ENCODE measurements at places on chromosomes 5 and 9.
A peak's percentile ranks its signal among the peaks of the same experiment; 100 is the strongest.

DNA sequence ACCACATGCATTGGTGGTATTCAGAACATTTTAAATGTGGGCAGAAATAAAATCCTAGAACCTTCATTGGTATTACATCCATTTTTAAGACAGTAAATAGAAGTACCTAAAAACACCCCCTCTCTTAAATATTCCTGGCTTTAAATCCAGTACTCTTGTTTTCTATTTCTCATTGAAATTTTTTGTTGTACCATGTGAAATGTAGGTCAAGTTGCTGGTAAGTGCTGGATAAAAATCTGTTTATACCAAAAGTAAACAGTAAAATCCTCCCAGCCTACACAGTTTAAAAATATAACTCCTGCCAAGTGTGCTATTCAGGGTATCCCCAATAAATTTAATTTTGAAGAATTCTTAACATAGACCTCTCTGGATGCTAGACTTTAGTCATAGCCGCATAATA is 75.0 kb upstream of the FST start:
- DNase-seq: no peak

- DNase-seq: no peak
Measured at GRCh38 chr5:109911731-109912130, 222.0 kb downstream of the MAN2A1 start.

GRCh38 chr9:126919193-126919592 is 4.6 kb downstream of the RALGPS1 start:
- DNase-seq: no peak

- DNase-seq: no peak
Measured at GRCh38 chr5:61182449-61182848, 20.2 kb upstream of the SMIM15 start.

- DNase-seq: peak; percentile 21
Measured at GRCh38 chr5:180950291-180950949, 38.2 kb upstream of the BTNL3 start.

- DNase-seq: no peak
Measured at GRCh38 chr5:159804121-159804520, 112.2 kb upstream of the ADRA1B start.

DNA sequence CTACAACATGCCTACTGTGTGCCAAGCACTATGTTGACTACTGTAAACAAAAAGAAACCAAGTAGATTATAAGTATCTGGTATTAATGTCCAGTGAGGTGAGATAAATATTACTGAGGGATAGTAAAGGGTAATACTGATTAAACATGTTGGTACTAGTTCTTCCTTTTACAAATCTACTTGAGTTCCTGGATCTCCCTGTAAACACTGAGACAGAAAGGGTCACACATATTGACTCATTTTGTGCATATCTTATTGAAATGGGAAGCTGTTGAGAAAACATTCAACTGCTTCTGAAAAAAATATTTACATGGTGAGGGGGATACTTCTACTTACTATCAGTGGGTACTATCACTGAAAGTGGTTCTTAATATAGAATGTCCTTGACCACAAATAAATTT is 24.3 kb downstream of the EFNA5 start:
- peak; percentile 71 for DNase-seq

GRCh38 chr9:15837079-15837679 is 284.3 kb downstream of the CCDC171 start:
- DNase-seq: peak; percentile 67

- peak; percentile 81 for DNase-seq
Measured at GRCh38 chr5:11851416-11851815, 52.8 kb downstream of the CTNND2 start.

DNA sequence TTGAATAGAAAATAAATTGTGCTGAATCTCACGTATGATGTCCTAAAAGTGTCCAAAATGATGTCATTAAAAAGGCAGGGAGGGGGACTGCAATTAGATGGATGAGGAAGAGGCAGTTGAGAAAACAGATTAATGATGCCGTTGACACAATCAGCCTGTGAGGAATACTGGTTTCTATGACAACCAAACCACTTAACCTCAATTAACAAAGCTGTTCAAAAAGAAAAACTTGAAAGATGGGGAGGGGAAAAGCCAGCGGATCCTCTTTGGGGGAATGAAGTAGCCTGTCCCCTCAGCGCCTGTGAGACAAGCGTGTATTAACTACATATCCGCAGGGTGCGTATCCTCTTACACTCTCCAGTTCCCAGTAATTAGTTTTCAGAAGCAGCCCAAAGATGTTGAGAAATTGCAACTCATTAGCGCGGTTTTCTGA is 160.7 kb downstream of the TTC39B start:
- no peak for DNase-seq

DNA sequence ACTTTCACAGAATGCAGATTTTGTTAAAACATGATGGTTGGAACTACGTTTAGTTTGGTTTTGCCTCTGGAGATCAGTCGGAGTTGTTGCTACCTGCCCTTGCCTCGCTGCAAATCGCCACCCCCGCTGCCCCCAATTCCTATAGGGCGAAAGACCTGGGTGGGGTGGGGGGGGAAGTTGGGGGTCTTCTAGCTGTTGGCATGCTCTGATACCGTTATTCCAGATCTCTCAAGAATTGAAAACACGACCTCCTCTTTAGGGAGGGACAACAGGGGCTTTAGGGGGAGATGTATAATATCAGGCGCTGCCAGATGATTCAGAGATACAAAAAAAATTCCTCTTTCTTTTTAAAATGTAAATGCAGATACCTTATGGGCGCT is 36.4 kb upstream of the NFIB start:
- DNase-seq: no peak

- DNase-seq: no peak
Measured at GRCh38 chr9:28821240-28821639, 1248.0 kb upstream of the C9orf72 start.

- no peak for DNase-seq
Measured at GRCh38 chr5:131210151-131210510, 39.4 kb downstream of the LYRM7 start.

- DNase-seq: no peak
Measured at GRCh38 chr5:15446552-15446951, 53.4 kb upstream of the FBXL7 start.

DNA sequence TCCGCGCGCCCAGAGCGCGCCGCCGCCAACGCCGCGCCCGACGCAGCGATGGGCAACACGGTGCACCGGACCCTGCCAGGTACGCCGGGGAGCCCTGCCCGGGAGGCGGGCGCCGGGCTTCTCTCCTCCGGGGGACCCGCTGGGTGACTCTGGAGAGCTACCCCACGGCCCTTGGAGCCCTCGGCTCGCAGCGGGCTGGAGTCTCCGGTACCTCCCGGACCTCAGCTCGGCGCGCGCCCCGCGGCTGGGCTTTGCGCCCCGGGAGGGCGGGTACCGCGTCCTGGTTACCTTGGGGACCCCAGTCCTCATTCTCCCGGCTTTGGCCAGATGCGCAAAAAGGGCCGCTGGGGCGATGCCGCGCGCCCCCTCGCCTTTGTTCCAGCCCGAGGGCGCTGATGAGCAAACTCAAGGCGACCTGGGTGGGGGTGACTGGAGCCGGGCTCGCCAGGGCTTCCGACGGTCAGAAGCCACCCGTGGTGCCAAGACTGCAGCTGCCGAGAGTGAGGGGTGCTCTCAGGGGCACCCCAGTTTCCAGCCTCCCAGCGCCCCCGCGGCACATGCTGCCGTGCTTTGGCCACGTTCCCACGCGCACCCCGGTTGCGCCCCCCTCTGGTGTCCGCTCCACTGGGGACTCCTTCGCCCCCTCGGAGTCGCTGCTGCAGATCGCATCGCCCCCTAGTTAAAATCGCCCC is 442 bp downstream of the NEURL1B start:
- no peak for DNase-seq

GRCh38 chr9:6611865-6612264 is 33.7 kb downstream of the GLDC start:
- no peak for DNase-seq

DNA sequence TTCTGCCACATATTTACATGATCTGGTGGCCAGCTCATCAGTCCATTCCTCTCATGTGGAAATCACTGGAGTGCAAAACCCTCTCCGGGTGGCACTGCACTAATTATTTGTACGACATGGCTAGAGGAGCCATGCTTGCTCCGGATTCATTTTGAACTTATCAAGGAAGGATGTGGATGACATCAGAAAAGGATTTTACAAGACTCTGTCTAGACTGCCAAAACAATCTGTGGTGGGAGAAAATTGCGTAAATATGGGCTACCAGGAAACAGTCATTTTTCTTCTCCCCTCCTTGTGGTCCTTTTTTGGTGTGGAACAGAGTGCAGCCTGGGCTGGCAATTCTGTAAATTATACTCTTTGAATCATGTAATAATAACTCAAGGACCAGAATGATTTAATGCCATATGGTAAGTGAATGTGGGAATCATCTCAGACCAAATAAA is 123.4 kb upstream of the IFNE start:
- no peak for DNase-seq

DNA sequence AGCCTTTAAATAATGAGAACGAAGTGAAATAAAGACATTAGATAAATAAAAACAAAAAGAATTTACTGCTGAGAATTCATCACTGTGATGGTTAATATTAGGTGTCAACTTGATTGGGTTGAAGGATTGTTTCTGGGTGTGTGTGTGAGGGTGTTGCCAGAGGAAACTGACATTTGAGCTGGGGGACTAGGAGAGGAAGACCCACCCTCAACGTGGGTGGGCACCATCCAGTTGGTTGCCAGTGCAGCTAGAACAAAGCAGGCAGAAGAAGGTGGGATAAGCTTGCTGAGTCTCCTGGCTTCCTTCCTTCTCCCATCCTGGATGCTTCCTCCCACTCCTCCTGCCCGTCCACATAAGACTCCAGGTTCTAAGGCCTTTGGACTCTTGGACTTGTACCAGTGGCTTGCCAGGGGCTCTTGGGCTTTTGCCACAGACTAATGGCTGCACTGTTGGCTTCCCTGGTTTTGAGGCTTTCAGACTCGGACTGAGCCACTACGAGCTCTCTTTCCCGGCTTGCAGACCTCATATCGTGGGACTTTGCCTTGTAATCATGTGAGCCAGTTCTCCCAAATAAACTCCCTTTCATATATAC is 43.7 kb upstream of the ABL1 start:
- DNase-seq: no peak

- no peak for DNase-seq
Measured at GRCh38 chr9:123680352-123680751, 249.6 kb downstream of the DENND1A start.

DNA sequence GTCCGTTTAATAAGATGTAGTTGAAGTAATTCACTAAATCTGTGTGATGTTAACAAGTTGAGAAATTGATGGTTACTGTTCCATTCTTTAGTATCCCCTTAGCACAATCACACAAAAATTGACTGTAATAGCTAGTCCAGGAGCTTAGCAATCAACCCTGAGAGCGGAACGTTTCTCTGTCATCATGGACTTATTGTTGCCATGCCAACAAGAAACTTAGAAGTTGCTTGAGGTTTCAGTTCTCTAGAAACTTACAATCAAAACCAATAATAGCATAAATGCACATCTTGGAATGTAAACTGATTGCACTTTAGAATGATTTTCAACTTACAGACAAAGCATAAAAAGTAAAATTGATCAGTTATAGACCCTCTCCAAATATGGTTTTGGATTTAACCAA is 125.4 kb upstream of the ANKH start:
- no peak for DNase-seq

GRCh38 chr5:16005225-16005624 is 174.4 kb downstream of the MARCHF11 start:
- DNase-seq: no peak

- DNase-seq: no peak
Measured at GRCh38 chr5:143215690-143216089, 187.8 kb downstream of the NR3C1 start.

- DNase-seq: no peak
Measured at GRCh38 chr9:34572628-34573027, 16.9 kb downstream of the CNTFR start.

DNA sequence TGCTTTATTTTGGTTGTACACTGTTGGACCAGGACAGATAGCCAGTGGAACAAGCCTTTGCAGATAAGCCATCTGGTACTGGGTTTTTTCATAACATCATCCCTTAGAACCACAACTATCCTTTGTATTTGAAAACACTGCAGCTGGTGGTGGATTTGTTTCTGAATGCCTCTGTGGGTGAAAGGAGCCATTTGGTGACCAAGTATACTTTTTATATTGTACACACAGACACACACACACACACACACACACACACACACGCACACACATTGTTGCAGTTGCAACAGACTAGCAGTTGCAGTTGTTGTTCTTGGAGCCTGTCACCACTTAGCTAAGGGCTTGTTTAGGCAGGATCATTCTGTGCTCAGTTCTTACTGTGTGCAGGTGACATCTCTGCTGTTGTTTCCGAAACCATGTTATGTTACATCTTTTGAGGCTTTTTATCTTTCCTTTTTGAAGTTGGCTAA is 22.9 kb upstream of the CAVIN4 start:
- peak; percentile 56 for DNase-seq

GRCh38 chr9:14052359-14052758 is 261.6 kb downstream of the NFIB start:
- no peak for DNase-seq

GRCh38 chr9:107816561-107817021 is 327.0 kb upstream of the KLF4 start:
- no peak for DNase-seq

DNA sequence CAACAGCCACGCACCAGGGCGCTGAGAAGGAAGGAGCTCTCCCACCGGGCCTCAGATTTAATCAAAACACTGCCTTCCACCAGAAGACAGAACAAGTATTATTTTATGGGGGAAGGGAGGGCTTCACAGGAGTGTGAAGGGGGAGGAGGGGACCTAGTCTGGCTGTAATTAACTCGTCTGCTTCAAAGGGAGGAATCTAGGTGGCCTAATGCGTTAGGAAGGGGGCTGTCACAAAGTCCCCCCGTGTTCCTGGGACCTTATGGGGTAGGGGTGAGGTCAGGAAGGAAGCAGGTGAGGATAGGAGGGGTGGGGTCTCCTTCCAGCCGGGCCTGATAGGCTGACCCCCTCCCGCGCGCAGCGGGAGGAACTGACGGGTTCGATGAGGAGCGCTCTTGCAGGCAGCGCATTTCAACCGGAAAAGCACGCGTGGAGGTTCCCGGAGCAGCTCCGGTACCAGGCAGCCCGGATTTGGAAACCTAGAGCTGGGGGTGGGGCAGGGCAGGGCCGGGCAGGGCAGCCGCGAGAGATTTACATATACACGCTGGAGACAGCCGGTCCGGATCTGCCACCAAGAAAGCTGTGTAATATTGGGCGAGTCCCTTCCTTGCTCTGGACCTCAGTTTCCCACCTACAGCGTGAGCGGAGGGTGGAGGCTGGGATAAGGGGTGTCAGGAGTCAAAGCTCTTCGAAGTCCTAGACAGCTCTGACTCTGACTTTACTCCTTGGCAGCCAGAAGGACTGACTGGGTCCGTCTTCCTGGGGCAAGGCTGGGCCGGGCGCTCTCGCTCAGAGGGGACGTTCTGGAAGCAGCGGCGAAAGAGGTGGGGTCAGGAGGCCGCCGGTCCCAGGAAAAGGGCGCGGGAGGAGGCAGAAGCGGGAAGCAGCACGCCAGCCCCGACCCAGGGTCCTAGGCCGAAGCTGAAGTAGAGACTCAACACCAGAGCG is 1.8 kb downstream of the SHB start:
- DNase-seq: peak; percentile 61
